ENCODE measurements at places on chromosomes 7 and 10. TPM values are rescaled to one million over a fixed set of nuclear protein-coding genes. Genes with fewer than 3 reads are reported as not detected.

The TAF5 gene
- 2.8 TPM for polyA plus RNA-seq

- peak overlapping the region; percentile 53 for H3K4me3 ChIP-seq
- DNase-seq, result peak; percentile 77
- no peaks in the 10 kb centered on the region for H3K36me3 ChIP-seq
- peaks cover 20% of the 10 kb centered on the region for H3K4me1 ChIP-seq
- no peaks in the 10 kb centered on the region for H3K27me3 ChIP-seq
These were observed 19.2 kb upstream of the SMO start for GRCh38 chr7:129169171-129169671.

DNA sequence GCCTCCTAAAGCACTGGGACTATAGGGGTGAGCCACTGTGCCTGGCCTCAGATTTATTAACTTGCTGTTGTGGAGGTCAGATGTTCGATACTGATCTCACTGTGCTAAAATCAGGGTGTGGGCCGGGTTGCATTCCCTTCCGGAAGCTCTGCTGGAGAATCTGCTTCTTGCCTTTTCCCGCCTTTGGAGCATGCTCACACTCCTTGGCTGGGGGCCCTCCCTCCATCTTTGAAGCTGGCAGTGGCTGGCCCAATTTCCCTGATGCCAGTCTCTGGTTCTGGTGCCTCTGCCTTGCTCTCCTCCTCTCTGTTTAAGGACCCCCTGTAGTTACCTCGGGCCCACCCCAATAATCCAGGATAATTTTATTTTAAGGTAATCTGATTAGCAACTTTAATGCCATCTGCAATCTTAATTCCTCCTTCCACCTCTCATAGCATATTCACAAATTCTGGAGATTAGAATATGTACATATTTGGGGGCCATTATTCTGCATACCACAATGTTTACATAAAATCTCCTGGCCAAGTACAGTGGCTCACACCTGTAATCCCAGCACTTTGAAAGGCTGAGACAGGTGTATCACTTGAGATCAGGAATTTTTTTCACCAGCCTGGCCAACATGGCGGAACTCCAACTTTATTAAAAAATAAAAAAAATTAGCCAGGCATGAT lies 7.9 kb upstream of the PITRM1 start:
- H3K36me3 ChIP-seq, result no peaks in the 10 kb centered on the region
- H3K4me3 ChIP-seq, result no peak overlapping the region
- no peaks in the 10 kb centered on the region for H3K27me3 ChIP-seq
- no peak overlapping the region for H3K27ac ChIP-seq
- DNase-seq, result no peak
- H3K4me1 ChIP-seq, result no peaks in the 10 kb centered on the region

DNA sequence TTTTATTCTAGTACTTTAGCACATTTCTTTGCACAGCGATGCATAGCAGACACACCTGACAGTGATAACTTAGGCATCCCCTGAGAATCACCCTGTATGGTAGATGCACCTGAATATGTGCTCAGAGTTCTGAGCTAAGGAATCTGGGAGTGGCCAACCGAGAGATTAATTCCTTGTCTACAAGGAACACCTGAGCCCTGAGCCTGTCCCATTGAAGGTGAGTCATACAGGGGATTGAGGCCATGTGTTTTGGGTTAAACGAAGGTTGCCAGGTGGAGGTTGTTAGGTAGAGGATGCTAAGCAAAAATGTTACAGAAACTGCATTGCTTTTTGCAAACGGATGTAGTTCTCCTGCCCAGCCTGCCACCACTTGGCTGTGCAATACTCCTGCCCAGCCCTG lies 128.9 kb downstream of the AMPH start:
- H3K27ac ChIP-seq, result no peak overlapping the region
- no peaks in the 10 kb centered on the region for H3K4me1 ChIP-seq
- no peaks in the 10 kb centered on the region for H3K36me3 ChIP-seq
- no peaks in the 10 kb centered on the region for H3K27me3 ChIP-seq
- no peak for DNase-seq

- no peaks in the 10 kb centered on the region for H3K27me3 ChIP-seq
- no peak overlapping the region for H3K4me3 ChIP-seq
- peaks cover 2% of the 10 kb centered on the region for H3K4me1 ChIP-seq
- DNase-seq, result no peak
- no peaks in the 10 kb centered on the region for H3K36me3 ChIP-seq
- H3K27ac ChIP-seq, result no peak overlapping the region
These were observed 48.4 kb downstream of the UNC5B start for GRCh38 chr10:71260622-71261325.

DNA sequence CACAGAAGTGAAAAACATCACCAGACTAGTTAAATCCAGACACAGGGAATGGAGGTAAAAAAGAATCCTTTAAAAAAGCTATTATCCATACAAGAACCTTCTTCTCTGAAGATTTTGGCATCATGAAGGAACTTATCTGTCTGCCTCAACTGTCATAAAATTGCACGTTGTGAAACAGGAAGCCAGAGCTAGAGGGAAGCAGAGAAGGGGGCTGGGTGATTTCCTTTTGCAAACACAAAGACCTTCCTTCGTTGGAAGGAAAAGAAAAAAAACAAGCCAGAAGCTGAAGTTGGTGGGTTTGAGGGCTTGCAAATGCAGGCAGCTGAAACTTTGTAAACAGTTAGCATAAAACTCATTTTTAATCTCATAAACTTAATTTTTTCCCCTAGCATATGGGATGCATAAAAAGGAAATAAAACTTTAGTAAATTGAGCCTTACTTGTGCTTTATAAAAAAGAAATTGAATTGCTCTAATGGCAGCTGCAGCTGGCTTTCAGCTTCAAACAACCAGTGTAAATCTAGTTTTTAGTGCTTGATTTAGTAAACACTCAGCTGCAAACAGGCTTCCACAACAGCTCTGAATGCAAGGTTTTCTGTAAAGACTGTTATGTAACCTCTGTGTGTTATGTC lies 101.6 kb downstream of the OTUD1 start:
- no peaks in the 10 kb centered on the region for H3K27me3 ChIP-seq
- H3K27ac ChIP-seq, result no peak overlapping the region
- no peak overlapping the region for H3K4me3 ChIP-seq
- no peaks in the 10 kb centered on the region for H3K4me1 ChIP-seq
- H3K36me3 ChIP-seq, result no peaks in the 10 kb centered on the region

GRCh38 chr10:98045785-98046389 lies 15.5 kb upstream of the CRTAC1 start:
- no peak overlapping the region for H3K4me3 ChIP-seq
- H3K27me3 ChIP-seq, result no peaks in the 10 kb centered on the region
- H3K4me1 ChIP-seq, result no peaks in the 10 kb centered on the region
- H3K27ac ChIP-seq, result no peak overlapping the region
- H3K36me3 ChIP-seq, result no peaks in the 10 kb centered on the region
- DNase-seq, result peak; percentile 63

The HACD1 gene
- polyA plus RNA-seq, result 3.0 TPM

- no peak for DNase-seq
- H3K36me3 ChIP-seq, result no peaks in the 10 kb centered on the region
- H3K4me3 ChIP-seq, result no peak overlapping the region
- H3K4me1 ChIP-seq, result no peaks in the 10 kb centered on the region
These were observed 34.7 kb upstream of the MKLN1 start for GRCh38 chr7:131293018-131293417.

The SPDYE9 gene
- not detected for polyA plus RNA-seq

DNA sequence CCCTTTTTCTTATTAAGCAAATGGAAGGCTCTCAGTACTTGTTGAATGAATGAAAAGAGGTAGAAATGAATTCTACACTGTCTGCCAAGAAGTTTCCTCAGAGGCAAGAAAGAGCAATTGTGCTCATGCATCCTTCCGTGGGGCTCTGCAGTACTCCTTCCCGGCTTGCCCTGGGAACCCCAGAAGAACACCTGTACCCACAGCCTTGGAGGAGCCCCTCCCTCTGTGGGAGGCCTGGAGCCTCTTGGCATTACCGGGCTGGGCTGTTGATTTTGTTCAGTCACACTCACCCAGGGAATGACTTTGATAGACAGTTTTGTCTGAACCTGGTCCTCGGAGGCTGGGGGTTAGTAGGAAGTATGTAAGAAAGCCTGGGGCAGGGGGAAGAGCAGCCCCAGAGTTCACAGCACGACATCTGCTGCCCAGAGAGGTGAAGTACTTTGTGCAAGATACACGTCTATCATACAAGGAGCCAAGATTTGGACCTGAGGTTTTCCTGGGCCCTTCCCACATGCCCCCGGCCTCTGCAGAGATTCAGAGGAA lies 134.8 kb upstream of the GDF10 start:
- DNase-seq, result no peak
- peak overlapping the region; percentile 71 for H3K27ac ChIP-seq
- H3K4me1 ChIP-seq, result peaks cover 28% of the 10 kb centered on the region
- H3K36me3 ChIP-seq, result no peaks in the 10 kb centered on the region
- H3K4me3 ChIP-seq, result no peak overlapping the region

DNA sequence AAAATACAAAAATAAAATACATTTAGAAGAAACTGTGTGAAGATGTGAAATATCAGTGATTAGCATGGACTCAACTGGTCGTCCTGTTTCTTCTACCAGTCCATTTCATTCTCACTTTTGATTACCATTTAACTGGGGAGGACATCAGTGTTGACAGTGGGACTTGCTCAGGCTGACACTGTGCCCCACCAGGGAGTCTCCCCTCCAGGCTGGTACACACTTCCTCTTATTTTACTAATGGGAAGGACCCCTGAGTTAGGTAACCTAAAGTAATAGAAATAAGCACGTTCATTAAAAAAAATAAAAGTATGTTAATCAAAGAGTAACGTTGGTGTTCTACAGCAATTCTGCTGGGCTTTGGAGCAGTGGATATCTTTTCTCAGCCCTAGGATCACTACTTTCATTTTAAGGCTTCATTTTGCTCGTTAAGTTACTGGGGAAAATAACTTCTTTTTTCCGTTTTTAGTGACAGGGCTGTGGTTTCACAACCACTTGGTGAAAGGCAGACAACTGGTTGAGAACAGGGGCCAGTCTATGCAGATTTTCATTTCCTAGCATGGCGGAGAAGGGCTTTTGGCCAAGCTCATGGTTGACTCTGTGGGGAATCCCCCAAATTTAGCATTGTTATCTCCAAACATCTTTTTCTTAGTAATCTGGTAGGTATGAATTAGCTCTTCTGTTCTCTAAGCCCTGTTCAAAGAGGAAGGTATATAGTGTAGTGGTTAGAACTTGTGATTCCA lies 2.1 kb downstream of the SNX10 start:
- H3K4me1 ChIP-seq, result no peaks in the 10 kb centered on the region
- DNase-seq, result no peak
- H3K27me3 ChIP-seq, result peaks cover 2% of the 10 kb centered on the region
- H3K36me3 ChIP-seq, result no peaks in the 10 kb centered on the region
- H3K27ac ChIP-seq, result no peak overlapping the region

All from sigmoid colon (tissue), 7 donors.